ENCODE measurements at places on chromosomes 6 and 20. TPM values are rescaled to one million over a fixed set of nuclear protein-coding genes. Genes with fewer than 3 reads are reported as not detected.

CARMIL1 gene
- 88.4 TPM for total RNA-seq

IMPG1 gene
- not detected for total RNA-seq

MEP1A gene
- not detected for total RNA-seq

GRCh38 chr6:24481449-24481848 lies 7.9 kb downstream of the GPLD1 start:
- no peak for DNase-seq
- H3K4me3 ChIP-seq, result no peak overlapping the region
- peaks cover 6% of the 10 kb centered on the region for H3K4me1 ChIP-seq
- H3K36me3 ChIP-seq, result no peaks in the 10 kb centered on the region
- no peaks in the 10 kb centered on the region for H3K27me3 ChIP-seq
- H3K27ac ChIP-seq, result no peak overlapping the region

GRCh38 chr20:33656783-33657703 lies 5.1 kb upstream of the C20orf144 start:
- H3K36me3 ChIP-seq, result peaks cover 34% of the 10 kb centered on the region
- DNase-seq, result no peak
- H3K4me3 ChIP-seq, result no peak overlapping the region
- no peaks in the 10 kb centered on the region for H3K27me3 ChIP-seq
- peak overlapping the region; percentile 23 for H3K27ac ChIP-seq
- peaks cover 34% of the 10 kb centered on the region for H3K4me1 ChIP-seq

GRCh38 chr20:49582413-49583334 lies 14.7 kb upstream of the PTGIS start:
- H3K4me1 ChIP-seq, result peaks cover 62% of the 10 kb centered on the region
- H3K27ac ChIP-seq, result peak overlapping the region; percentile 92
- H3K36me3 ChIP-seq, result peaks cover 8% of the 10 kb centered on the region
- H3K27me3 ChIP-seq, result no peaks in the 10 kb centered on the region
- no peak for DNase-seq

DNA sequence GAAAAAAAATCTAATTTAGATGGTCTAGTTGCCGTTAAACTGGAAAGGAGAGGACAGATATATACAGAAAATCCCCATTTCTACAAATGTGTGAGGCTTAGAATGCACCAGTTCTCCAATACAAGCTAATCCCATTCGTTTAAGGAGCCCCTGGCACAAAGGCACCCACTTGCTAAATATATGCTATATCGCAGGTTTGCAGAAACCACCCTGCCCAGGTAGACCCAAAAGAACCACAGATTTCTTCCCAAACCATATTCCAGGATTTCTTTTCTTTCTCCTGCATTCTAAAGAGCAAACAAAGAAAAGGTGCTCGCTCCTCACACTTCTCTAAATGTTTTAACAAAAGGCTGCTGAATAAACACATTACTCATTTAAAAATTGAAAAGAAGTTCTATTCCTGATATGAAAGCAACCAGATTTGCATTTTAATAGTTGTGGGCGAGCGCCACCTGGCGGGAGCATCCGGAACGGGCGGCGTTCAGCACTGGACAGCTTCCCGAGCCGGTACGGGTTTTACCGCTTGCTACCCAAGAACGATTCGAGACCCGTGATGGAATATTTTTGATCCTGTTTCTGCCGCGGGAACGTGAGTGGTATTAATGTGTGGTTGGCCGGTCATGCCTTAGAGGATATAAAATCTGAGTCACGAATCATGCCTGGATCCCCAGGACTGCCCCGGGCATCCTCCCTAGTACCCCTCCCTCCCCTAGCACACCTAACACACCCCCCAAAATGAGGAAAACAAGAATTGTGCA lies 2.1 kb downstream of the PTPRT start:
- H3K4me1 ChIP-seq, result peaks cover 8% of the 10 kb centered on the region
- H3K36me3 ChIP-seq, result no peaks in the 10 kb centered on the region
- H3K27ac ChIP-seq, result peak overlapping the region; percentile 13
- no peak overlapping the region for H3K4me3 ChIP-seq

GRCh38 chr6:157225575-157225995 lies 97.7 kb downstream of the TMEM242 start:
- H3K27me3 ChIP-seq, result no peaks in the 10 kb centered on the region
- DNase-seq, result no peak
- H3K36me3 ChIP-seq, result peaks cover 17% of the 10 kb centered on the region
